Uterus (tissue), 4 donors: ENCODE measurements at places on chromosomes 5 and 9. TPM values are rescaled to one million over a fixed set of nuclear protein-coding genes. Genes with fewer than 3 reads are reported as not detected.

FAM78A gene
- total RNA-seq, result 15.9 TPM

DENND1A gene
- total RNA-seq, result 10.8 TPM

SPINK6 gene
- not detected for total RNA-seq

ZNF354B gene
- 24.1 TPM for total RNA-seq

MARVELD2 gene
- 7.4 TPM for total RNA-seq

NUTM2F gene
- not detected for total RNA-seq

LCN15 gene
- not detected for total RNA-seq

RXRA gene
- 84.6 TPM for total RNA-seq

SGCD gene
- 9.2 TPM for total RNA-seq

TEX48 gene
- not detected for total RNA-seq

KCNV2 gene
- not detected for total RNA-seq

OTULINL gene
- 3.8 TPM for total RNA-seq

ADAMTS2 gene
- total RNA-seq, result 41.6 TPM

LCN2 gene
- 2.6 TPM for total RNA-seq

KIAA0825 gene
- total RNA-seq, result 5.9 TPM

DNA sequence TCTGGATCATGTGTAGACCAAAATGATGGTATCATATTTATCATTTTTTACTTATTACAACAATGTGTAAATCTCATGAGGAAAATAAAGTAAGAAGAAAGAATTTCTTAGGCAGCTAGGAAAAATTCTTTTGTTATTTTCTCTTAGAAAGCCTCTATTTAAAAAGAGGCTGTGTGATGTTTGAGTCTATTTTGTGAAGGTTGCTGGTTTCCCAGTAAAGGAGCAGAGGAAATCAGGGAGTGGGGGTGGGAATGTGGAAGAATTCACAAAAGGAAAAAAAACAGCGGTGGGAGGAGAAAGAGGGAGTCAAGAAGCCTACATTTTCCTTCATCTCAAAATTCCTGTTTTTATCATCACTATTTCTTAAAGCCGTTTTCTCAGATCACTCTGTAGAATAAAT is 20.1 kb downstream of the PTCH1 start:
- H3K4me3 ChIP-seq, result no peak overlapping the region
- no peak for DNase-seq
- no peaks in the 10 kb centered on the region for H3K4me1 ChIP-seq
- H3K27me3 ChIP-seq, result no peaks in the 10 kb centered on the region

- peak; percentile 77 for DNase-seq
- peaks cover 8% of the 10 kb centered on the region for H3K4me1 ChIP-seq
- H3K27ac ChIP-seq, result peak within 1 kb of the TSS; percentile 77
Measured at GRCh38 chr5:179907556-179908324, at the start of gene TBC1D9B. Gene TBC1D9B (minus strand): TSS chr5:179907897. CDS start chr5:179907821, 76 bp downstream.

DNA sequence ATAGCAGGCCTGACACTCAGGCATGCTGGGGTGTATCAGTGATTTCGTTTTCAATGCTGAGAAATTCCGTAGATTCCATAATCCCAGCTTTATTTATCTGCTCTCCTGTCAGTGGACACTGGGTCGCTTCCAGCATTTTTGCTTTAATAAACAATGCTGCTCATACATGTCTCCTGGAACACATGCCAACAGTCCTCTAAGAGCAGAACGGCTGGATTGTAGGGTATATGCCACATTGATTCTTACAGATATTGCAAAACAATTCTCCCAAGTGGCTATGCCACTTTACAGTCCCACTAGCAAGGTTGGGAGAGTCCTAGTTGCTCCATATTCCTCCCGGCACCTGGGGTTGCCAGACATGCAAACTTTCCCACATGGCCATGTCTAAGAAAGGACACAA is 81.9 kb downstream of the RAPGEF1 start:
- H3K36me3 ChIP-seq, result no peaks in the 10 kb centered on the region
- H3K4me3 ChIP-seq, result no peak overlapping the region
- DNase-seq, result no peak
- H3K27ac ChIP-seq, result no peak overlapping the region

DNA sequence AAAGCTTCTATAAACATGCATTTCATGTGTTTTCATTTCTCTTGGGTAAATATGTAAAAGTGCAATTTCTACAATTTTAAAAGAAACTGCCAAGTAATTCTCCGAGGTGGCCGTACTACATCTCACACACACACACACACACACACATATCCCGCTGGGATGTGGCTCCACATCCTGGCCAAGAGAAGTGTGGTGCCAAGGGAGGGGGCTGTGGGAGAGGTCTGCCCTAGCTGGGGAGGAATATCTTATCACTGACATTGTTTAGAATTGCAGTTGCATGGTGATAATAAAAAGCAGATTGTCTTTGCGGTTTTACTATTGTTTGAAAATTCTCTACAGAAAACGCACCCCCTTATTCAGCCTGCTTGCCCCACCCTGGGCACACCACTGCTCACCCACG is 558.4 kb downstream of the BNC2 start:
- H3K36me3 ChIP-seq, result no peaks in the 10 kb centered on the region
- no peak for DNase-seq
- no peak overlapping the region for H3K27ac ChIP-seq
- no peak overlapping the region for H3K4me3 ChIP-seq
- H3K27me3 ChIP-seq, result no peaks in the 10 kb centered on the region

- H3K4me3 ChIP-seq, result no peak overlapping the region
- no peak overlapping the region for H3K27ac ChIP-seq
- no peaks in the 10 kb centered on the region for H3K27me3 ChIP-seq
- DNase-seq, result no peak
- no peaks in the 10 kb centered on the region for H3K36me3 ChIP-seq
Measured at GRCh38 chr9:1875921-1876448, 139.2 kb upstream of the SMARCA2 start.

GRCh38 chr5:91825618-91826017 is 442.5 kb upstream of the ARRDC3 start:
- H3K36me3 ChIP-seq, result no peaks in the 10 kb centered on the region
- DNase-seq, result no peak
- H3K4me1 ChIP-seq, result no peaks in the 10 kb centered on the region
- H3K4me3 ChIP-seq, result no peak overlapping the region
- H3K27ac ChIP-seq, result no peak overlapping the region
- no peaks in the 10 kb centered on the region for H3K27me3 ChIP-seq

GRCh38 chr5:108481355-108481931 is 99.5 kb upstream of the FBXL17 start:
- no peak for DNase-seq
- no peak overlapping the region for H3K27ac ChIP-seq
- no peak overlapping the region for H3K4me3 ChIP-seq
- H3K4me1 ChIP-seq, result peaks cover 3% of the 10 kb centered on the region

DNA sequence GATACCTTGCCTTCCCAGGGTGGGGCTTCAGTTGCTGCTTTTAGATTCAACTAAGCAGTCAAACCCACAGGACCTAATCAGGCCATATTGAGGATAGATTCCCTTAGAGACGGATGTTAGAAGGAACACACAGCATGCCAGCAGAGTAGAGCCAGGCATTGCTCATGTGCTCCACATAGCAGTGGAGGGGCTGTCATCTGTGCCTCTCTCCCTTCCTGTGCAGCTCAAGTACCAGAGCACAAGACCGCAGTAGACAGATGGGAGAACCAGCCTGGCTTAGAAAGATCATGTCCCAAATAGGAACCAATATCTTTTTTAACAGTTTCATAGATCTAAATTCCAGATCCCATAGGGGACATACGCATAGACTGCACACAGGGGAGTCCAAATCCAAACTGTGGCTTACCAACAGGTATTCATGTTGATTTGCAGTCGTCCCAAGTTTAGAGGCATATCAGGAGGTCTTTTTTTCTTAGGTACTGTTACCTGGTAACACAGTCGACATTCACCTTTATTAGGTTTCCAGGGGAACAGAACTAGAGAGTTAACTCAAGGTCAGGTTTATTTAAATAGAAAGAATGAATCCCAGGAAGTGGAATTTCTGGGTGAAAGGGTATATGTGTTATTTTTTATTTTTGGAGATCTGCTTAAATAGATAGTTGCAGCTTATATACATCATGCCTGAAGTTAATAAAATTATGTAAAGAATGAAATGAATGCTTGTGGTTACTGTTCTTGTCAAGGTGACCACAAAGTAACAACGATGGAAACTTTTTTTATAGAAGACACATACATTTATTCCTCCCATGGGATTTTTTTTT is 43.5 kb upstream of the PCAT7 start:
- H3K27me3 ChIP-seq, result no peaks in the 10 kb centered on the region
- H3K36me3 ChIP-seq, result no peaks in the 10 kb centered on the region
- H3K4me3 ChIP-seq, result no peak overlapping the region
- H3K27ac ChIP-seq, result no peak overlapping the region
- no peak for DNase-seq
- no peaks in the 10 kb centered on the region for H3K4me1 ChIP-seq

DNA sequence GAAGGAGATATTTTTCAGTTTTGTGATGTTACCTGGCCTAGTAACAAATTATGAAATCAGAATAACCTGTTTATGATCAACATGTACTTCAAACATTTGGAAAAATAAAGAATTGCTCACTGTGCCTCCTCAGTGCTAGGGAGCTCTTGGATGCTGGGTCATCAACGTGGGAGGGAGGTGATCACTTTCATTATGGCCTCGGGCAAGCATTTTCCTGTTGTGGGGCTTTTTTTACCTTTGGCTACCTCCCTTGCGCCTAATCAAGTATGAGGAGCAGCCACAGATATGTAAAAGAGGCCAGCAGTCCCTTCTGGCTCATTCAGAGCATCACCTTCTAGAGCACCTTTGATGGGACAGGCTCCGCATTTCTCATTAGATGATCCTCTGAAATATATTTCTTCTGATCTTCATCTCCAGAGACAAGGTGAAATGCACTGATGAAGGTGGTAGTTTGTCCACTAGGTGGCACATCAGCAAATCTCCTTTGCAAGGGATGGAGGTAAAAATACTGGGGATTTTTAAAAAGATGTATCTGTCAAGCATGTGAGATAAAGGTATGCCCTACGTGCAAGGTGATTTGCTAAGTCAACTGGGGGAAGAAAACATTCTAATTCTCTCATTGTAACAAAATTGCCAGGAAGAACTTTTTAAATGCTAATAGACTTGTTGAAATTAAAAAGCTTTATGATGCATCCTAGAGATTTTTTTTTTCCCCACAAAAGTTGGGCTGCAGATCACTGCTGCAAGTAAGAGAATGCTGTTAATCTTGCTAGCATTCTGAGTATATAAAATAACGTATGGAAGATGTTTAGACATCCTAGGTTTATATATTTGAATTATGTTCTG is 218.2 kb downstream of the MAST4 start:
- H3K27me3 ChIP-seq, result no peaks in the 10 kb centered on the region
- H3K4me1 ChIP-seq, result no peaks in the 10 kb centered on the region
- peak; percentile 39 for DNase-seq
- H3K27ac ChIP-seq, result peak overlapping the region; percentile 58
- H3K36me3 ChIP-seq, result no peaks in the 10 kb centered on the region
- H3K4me3 ChIP-seq, result no peak overlapping the region

- no peaks in the 10 kb centered on the region for H3K27me3 ChIP-seq
- H3K4me3 ChIP-seq, result no peak overlapping the region
- H3K4me1 ChIP-seq, result no peaks in the 10 kb centered on the region
- DNase-seq, result no peak
- H3K36me3 ChIP-seq, result no peaks in the 10 kb centered on the region
- H3K27ac ChIP-seq, result no peak overlapping the region
Measured at GRCh38 chr9:31597977-31598376, 786.5 kb upstream of the ACO1 start.

- no peak overlapping the region for H3K27ac ChIP-seq
- no peak for DNase-seq
- no peaks in the 10 kb centered on the region for H3K27me3 ChIP-seq
Measured at GRCh38 chr9:129463477-129463876, 157.4 kb downstream of the C9orf50 start.

- H3K4me3 ChIP-seq, result peak overlapping the region; percentile 5
- no peaks in the 10 kb centered on the region for H3K36me3 ChIP-seq
- no peak for DNase-seq
- H3K27me3 ChIP-seq, result no peaks in the 10 kb centered on the region
Measured at GRCh38 chr5:52791366-52791765, 3.6 kb downstream of the ITGA1 start.

- no peaks in the 10 kb centered on the region for H3K36me3 ChIP-seq
- DNase-seq, result no peak
- H3K27ac ChIP-seq, result no peak overlapping the region
- no peak overlapping the region for H3K4me3 ChIP-seq
- no peaks in the 10 kb centered on the region for H3K27me3 ChIP-seq
Measured at GRCh38 chr5:180281706-180282105, 10.2 kb downstream of the MAPK9 start.

DNA sequence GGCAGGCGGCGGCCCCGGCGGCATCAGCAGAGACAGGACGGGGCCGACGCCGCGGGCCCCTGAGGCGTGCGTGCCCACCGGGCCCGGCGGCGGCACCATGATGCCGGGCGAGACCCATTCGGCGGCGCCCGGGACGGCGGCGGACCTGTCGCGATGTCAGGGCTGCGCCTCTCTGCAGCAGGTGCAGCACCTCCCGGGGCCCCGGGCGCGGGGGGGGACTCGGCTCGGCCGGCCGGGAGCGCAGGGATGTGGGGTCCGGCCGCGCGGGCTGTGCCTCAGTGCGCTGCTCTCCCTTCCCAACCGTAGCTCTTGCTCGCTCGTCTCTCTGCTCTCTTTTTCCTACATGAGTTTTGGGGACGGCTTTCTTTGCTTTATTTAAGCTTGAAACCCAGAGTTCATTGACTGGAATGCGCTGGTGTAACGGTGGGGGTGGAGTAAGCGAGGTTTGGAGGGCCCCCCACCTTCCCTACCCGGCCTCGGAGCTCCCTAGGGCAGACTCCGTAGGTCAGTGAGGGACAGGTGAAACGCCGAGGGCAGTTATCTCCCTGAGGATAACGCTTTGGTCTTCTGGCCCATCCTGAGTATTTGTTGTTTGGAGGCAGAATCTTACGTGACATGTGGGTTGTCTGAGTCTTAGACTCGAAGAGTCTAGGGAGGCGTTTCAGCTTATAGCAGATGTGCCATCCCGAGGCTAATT is 490 bp downstream of the ICE1 start:
- peak overlapping the region; percentile 95 for H3K27ac ChIP-seq
- H3K27me3 ChIP-seq, result no peaks in the 10 kb centered on the region

DNA sequence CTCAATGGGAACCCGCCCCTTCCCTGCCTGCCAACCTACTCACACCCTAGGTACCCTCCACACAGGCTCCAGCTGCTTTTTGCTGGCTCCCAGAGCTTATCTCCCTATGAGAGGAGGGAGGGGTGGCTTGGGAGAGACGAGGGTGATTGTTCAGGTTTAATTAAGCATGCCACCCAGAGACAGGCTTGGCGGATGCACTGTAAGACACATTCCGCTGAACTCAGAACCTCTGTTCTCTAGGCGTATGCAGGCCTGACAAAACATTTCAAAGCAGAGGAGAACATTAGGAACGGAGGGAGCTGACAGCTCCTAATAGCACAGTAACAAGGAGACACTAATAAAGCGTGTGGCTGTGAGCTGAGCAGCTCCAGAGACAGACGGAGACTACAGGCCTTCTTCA is 80.1 kb downstream of the TRIM32 start:
- H3K4me1 ChIP-seq, result no peaks in the 10 kb centered on the region
- H3K36me3 ChIP-seq, result no peaks in the 10 kb centered on the region
- H3K4me3 ChIP-seq, result no peak overlapping the region
- H3K27me3 ChIP-seq, result no peaks in the 10 kb centered on the region

DNA sequence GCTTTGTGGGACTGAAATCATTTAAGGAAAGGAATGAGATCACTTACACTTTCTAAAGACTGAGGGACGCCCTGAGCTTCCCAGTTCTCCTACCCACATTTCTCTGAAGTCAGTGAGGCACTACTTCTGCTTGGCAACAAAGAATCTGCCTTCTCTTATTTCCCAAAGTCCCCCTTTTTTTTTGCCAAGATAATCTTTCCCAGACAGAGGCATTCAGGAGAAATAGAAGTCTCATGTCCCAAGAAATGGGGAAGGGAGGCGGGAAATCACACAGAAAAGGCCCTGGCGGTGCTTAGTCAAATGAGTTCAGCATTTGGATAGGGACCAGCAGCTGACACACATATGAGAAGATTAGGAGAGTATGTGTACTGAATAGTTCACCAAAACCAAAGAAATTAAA is 159.7 kb downstream of the MUSK start:
- H3K4me1 ChIP-seq, result no peaks in the 10 kb centered on the region
- H3K27ac ChIP-seq, result peak overlapping the region; percentile 53
- no peaks in the 10 kb centered on the region for H3K27me3 ChIP-seq
- no peak overlapping the region for H3K4me3 ChIP-seq
- H3K36me3 ChIP-seq, result no peaks in the 10 kb centered on the region
